GM12892 (cell line): ENCODE measurements at places on chromosomes 16 and 17.

GRCh38 chr16:81816351-81816750, 37.3 kb downstream of the PLCG2 start:
- no peak for DNase-seq

DNA sequence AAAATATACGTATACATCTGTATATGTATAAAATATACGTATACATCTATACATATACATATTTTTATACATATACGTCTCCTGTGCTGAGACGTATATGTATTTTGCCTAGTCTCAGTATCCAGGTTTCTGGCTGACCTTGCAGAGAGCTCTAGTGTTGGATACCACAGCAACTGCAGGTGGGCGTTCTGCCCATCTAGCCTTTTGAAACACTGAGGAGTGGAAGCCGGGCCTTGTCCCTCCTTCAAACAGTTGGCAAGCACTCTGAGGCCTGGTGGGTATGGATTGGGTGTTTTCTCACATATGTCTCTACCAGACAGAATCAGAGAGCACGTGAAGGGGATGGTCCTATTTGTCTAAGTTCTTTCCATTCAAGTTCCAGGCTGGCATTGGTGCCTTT, 39.4 kb upstream of the MRC2 start:
- no peak for DNase-seq

DNA sequence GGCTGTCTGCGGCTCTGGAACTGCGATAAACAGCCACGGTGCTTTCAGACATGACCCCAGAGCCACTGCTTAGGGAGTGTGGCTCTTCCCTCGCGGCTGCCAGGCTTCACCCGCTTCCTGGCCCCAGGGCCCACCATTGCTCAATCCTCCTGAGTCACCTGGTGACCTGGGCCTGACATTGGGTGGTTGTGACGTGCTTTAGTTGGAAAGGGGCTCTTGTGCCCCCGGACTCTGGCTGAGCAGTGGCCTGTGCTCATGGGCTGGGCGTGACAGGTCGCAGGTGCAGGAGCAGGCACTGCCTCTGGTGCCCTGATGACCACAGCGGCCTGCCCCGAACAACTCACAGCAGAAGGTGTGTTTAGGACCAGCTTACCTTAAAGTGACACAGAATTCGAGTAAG, 8.6 kb upstream of the NUDT16L1 start:
- no peak for DNase-seq

GRCh38 chr16:78134944-78135619, 35.6 kb downstream of the WWOX start:
- DNase-seq, result no peak

- DNase-seq, result no peak
Observed at GRCh38 chr17:70888324-70888723, 719.0 kb downstream of the KCNJ2 start.

DNA sequence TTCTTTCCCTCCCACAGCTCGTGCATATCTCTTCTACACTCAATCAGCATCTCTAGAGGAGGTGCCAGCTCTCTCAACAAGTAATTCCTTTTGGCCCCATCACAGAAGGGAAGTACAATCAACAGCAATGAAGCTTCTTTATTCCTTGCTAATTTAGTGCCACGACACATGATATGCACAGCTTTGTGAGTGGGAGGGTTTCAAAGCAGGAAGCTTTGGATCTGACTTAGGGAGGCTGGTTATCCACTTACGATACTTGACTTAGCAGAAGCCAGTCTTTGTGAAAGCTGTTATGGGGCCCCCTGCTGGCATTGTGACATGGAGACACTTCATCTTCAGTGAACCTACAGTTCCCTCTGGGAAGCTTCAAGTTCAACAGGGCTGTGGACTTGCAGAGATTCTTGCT, 81.0 kb downstream of the TMEM100 start:
- DNase-seq, result no peak

GRCh38 chr16:29686740-29687332, 7.9 kb downstream of the QPRT start:
- no peak for DNase-seq

DNA sequence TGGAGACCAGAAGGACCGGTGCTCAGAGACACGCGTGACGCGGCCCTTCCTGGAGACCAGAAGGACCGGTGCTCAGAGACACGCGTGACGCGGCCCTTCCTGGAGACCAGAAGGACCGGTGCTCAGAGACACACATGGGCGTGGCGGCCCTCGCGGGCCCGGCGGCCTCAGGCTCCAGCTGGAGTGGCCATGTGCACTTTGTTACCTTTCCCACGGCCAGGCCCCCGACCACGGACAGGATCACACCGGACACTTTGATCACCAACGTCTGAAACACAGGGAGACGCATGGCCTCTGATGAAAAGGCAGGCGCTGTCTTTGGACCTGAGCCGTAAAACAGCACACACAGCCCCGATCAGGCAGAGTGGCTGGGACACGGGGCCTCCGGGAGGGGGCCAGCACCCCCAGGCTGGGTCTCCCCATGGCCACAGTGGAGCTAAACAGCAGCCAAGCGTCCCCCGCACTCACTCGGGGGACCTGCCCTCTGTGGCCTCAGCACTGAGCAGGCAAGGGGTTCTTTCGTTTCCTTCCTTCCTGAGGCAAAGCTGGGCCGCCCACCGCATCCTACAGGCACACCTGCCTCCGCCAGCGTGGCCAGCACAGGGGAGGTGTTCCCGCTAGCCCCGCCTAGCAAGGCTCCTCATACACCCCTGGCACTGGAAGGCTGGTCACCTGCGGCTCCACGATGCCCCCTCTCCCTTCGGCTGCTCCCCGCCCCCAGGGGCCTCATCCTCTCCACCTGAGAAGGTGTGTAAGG, 13.3 kb upstream of the CCDC154 start:
- DNase-seq, result no peak

- DNase-seq, result no peak
Observed at GRCh38 chr16:68310437-68310773, 341 bp downstream of the SLC7A6OS start.

DNA sequence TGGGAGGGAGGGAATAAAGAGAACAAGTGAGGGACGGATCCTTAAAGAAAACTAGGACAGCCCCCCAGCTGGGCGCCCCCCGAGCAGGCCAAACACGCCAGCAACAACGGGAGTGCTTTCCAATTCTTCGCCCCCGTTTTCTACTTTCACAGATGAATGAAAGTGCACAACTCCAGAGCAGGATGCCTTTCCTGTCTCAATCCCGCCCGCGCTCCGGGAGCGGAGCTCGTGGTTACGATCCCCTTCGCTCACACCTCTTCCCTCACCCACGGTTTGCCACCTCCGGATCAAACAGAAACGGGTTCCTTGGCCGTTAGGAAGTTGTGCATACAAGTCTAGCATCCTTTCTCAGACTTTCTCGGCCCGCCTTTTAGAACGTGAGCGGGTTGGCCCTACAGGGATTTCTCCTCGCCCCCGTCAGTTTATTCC, 680 bp downstream of the SKA2 start:
- DNase-seq, result no peak

DNA sequence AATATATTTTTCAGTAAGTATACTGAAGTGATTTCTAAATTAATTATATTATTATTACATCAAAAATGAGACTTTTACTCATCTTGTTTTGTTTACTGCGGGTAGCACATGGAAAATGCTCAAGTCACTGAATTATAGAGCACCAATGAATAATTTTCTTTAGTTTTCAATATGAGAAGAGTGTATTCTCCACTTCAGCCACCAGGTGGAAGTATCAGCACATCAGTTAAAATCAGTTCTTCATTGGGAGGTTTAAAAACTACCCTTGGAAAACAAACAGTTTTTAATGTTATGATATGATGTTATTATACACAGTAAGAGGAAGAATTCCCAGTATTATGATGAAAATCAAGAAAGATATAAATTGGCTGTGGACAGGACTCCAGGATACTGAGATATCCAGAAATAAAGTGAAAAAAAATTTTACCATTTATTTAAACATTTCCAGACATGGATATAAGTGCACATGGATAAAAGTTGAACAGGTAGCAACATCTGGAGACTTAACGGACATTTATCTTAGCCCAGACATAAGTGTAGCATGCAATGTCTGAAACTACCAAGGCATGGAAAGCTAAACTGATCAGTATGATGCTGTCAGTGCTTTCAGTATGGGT, 467.3 kb downstream of the KCNJ2 start:
- no peak for DNase-seq

DNA sequence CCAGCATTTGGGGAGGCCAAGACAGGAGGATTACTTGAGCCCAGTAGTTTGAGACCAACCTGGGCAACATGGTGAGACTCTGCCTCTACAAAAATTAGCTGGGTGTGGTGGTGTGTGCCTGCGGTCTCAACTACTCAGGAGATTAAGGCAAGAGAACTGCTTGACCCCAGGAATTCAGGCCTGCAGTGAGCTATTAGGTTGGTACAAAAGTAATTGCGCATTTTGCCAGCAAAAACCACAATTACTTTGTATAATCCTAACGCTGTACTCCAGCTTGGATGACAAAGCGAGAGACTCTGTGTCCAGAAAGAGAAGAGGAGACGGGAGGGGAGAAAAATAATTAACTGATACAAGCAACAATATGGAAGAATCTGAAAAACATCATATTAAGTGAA, 32.7 kb downstream of the YWHAE start:
- DNase-seq, result no peak

DNA sequence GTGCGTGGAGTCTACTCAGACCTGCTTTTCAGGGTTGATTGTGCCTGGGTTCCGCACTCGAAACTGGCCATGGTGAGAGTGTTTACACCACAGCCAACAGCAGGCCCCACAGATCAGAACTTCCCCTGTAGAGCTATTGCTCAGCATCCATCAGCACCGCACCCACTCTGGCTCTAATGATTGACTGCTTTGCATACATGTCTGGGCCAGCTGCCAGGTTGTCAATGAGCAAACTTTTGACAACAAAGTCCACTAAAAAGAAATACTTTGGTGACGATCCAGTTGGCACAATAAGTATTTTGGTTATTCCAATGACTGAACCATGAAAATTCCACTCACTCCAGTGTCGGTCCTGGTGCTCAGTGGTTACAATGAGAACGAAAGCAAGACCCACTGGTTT, 190.7 kb downstream of the FOXL1 start:
- no peak for DNase-seq

DNA sequence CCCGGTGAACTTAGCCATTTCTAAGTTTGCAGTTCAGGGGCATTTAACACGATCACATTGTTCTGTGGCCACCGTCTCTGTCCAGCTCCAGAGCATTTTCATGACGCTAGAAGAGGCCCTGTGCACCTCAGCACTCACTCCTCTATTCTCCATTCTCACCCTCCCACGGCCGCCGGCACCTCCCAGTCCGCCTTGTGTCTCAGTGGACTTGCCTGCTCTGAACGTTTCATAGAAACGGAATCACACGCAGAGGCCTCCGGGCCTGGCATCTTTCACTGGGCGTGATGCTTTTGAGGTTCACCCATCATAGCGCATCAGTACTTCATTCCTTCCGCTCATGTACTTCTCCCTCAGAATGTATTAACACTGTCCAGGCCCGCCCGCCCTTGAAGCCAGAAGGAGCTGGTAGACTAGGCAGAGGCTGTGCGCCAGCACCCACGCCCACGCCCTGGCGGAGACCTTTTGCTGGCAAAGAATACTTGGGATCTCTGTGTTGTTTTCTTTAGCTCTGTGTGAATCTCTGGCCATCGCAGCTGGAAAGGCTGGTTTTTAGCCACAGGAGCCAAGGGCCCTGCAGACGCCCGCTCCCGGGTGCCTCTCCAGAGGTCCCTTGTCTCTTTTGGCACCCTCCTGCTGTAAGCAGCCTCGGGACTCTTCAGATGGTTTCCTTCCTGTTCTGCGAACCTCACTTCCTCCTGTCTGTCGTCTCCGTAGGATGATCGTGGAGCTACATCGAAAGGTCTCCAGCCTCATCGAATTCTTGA, 23.4 kb upstream of the JPT2 start:
- no peak for DNase-seq
